Right ventricle myocardium superior (tissue), 1 donor: ENCODE measurements at places on chromosomes 7 and 10.

DNA sequence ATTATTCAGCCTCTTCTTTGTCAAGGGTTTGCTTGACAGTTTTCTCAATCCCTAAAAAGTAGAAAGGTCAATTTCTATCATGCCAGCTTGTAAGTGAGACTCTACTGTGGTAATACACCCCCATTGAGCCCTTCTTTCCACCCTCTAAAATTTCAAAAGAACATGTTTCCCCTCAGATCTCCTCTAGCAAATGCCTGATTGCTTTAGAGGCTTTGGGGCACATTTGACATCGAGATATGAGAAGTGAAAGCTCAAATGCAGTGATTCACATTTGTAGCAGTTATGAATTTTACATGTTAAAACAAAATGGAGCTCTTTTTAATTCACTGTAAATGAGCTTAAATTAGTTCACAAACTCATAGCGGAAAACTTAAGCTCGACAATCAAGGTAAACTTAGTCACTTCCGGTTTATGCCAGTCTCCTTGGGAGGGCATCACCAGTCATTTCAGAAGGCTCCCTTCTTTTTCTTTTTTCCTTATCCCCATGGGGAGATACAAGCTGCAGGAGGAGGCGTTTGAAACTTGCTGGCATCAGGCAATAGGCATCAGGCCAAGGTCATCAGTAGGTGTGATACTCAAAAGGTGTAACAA lies 55.3 kb upstream of the ADO start:
- no peak for DNase-seq

DNA sequence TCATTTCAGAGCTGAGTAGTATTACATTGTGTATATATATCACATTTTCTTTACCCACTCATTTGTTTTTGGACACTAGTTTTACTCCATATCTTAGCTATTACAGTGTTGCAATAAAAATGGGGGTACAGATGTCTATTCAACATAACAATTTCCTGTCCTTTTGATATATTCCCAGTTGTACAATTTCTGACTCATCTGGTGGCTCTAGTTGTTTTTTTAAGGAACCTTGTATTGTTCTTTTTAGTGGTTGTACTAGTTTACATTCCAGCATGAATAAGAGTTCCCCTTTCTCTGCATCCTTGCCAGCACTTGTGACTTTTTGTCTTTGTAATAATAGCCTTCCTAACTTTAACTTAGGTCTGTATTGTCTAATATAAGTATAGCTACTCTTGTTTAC lies 739.9 kb downstream of the XPNPEP1 start:
- DNase-seq, result no peak

- no peak for DNase-seq
Observed at GRCh38 chr10:103781329-103782061, 73.9 kb downstream of the SH3PXD2A start.

GRCh38 chr10:12221323-12222298 lies 25.6 kb downstream of the CDC123 start:
- no peak for DNase-seq

GRCh38 chr10:72322280-72323058 lies 32.2 kb downstream of the DNAJB12 start:
- DNase-seq, result no peak

DNA sequence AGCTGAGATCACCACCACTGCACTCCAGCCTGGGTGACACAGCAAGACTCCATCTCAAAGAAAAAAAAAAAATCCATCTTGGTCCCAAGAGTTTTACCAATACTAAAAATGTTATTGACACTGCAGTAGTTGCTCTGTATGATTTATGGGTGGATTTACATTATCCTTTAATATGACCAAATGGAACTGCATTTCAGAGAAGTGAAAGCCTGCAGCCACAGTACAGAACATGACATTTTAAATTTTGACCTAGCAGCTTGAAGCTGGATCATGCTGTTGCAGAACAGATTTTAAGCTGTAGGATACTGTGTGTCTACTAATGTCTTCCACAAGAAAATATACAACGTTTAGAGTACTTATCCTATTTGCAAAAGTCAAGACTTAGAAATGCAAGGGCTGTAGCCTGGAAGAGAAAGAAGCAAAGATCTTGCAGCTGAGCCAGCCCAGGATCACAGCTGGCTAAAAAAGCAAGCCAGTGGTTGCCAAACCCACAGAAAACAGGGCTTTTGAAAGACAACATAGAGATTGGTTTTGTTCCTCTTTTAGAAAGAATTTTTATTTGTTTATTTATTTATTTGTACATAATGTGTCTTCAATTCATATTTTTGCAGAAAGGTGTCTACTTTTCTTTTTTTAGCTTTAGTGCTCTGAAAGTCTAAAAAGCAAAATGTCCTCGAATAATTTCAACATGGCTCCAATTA lies 55.2 kb upstream of the WNT16 start:
- DNase-seq, result no peak

DNA sequence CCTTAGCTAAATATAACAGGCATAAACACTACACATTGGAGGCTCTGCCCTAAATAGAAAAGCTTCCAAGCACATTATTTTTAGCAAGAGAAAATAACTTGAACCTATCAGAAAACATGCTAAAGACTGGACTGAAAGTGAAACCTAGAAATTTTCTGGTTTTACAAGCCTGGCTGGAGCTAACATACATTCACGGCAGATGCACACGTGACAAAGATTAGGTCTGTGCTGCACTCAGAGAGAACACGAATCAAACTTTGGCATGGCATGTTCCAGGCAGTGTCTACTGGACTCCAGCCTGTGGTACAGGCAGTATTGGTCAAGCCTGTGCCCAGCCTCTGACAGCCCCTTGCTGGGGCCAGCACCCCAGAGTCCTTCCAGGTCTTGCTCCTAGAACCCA lies 94.1 kb upstream of the PCBD1 start:
- no peak for DNase-seq

- DNase-seq, result peak; percentile 37
Observed at GRCh38 chr10:43209651-43210141, 57.2 kb downstream of the RASGEF1A start.

- no peak for DNase-seq
Observed at GRCh38 chr7:138739859-138740258, 38.7 kb upstream of the SVOPL start.

DNA sequence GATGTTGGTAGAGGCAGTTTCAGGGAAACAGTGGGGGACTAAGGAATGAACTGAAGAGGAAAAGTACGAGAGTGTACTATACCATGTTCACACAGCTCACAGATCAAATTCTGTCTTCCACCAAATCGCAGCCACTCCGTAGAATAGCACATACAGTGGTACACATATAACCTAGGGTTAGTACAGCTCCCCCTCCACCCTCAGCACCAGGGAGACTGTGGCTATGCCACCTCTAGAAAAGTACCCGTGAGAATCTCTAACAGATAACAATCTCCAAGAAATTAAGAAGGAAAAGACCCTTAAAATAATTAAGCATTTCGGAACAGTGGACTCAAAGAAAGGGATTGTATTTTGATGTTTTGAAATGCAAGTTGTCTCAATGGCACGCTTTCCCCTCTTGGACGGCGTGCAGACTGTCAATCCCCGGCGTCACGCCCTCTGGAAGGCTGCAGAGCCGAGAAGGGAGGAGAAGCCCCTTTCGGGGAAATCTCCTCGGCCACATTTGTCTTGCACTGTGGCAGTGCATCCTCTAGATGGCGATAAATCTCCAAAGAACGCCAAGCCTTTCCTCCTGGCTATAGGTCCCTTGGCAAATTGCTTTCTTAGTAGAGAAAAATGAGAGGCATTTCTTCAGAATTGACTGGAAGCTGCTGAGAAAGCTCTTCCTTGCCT lies 345.0 kb downstream of the REEP3 start:
- DNase-seq, result peak; percentile 44

- DNase-seq, result no peak
Observed at GRCh38 chr10:131689954-131690757, 210.7 kb upstream of the PPP2R2D start.

DNA sequence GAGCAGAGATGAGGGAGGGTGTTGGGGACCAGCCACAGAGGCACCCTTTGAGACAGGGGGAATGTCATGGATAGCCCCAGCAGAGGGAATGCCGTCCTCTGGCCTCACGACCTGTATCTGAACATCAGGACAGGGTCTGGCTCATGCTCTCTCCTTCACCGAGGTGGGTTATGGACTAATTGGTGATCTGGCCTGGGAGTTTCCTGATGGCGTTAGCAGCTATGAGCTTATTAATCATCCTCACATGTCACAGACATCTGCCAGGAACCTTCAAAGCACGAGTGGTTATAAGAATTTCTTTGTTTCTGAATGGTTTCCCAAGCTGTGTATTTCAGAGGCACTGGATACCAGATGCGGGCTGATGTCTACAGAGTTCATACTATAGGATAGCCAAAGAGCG lies 6.9 kb downstream of the CPA4 start:
- DNase-seq, result no peak

- no peak for DNase-seq
Observed at GRCh38 chr10:14022954-14023672, 307.6 kb downstream of the FRMD4A start.
